ENCODE measurements at places on chromosomes 12 and 14.

- DNase-seq, result peak; percentile 43
Observed at GRCh38 chr12:96094201-96094600, 58.8 kb upstream of the LTA4H start.

DNA sequence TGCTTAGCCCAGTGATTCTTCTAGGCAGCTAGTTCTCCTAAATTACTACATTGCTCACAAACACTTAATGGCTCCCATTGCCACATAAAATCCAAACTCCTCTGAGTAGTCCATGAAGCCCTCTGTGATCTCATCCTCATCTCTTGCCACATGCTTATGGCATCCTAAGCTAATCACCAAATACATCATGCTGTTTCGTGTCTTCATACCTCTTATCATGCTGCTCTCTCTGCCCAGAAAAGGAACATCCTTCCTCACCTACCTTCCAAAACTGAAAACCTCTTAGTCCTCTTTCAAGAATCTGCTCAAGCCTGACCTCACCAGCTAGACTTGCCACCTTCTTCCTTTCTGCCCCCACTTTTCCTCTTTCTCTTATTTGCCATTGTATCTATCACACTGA, 108.5 kb downstream of the DUSP6 start:
- no peak for DNase-seq

DNA sequence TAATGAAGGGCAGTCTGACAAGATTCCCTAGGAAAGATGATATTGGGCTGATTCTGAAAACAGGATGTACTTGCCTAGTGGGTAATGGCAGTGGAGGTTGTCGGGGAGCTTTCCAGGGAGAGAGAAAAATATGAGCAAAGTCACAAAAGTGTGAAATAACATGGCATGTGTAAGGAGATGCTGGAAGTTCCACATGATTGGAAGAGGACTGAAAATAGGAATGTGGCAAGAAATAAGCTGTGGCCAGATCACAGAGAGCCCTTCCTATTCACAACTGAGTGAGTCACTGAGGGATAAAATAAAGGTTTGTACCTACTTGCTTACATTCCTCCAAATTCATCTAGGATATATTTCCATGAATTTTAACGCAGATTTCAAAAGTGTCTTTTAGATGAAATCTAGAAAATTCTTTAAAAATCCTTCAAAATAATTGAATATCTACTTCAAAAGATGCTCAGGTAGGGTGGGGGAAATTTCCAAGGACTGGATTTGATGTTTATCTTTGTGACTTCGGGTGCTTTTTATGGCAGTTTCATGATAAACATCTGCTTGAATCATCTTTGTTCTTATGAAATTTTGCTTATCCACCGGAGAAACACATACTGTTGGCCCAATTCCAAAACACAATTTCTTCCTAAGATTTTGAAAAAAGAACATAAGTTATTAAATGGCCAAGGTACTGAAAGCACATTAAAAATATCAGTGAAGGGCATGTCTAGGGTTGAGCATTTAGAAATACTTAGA, 36.3 kb upstream of the SLC2A13 start:
- no peak for DNase-seq

DNA sequence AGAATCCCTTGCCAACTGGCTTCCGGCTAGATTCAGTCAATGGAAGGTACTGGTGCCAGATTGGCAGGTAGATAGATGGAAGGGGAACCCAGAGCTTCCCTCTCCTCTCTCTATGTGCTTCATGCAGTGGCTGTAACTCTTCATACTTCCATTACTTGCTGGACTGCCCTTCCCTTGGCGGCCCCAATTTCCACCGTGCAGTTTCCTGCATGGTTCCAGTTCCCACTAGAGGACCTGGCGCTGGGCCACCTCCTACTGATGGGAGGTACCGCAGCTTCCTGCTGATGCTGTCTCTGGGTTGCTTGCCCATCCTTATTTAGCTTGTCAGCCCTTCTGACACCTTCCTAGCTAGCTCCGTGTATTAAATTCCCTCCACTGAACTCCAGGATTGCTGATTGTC, 226.4 kb downstream of the ANO2 start:
- DNase-seq, result no peak

DNA sequence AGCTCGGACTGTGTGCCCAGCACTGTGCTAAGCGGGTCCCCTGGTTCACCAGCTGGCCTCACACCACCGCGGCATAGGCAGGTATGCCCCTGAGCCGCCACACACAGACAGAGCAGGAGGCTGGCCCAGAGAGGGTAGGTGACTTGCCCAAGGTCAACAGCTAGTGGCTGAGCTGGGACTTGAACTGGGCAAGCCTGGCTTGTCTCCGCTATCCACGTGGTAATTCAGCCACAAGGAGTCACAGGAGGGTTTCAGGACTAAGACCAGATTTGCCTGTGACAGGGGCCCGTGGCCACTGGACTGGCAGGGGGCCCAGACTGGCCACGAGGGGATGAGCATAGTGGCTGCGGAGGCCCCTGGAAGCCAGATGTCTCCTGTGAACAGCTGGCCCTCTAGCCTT, 47.7 kb downstream of the NCOR2 start:
- no peak for DNase-seq

GRCh38 chr12:45637242-45637641, 92.3 kb upstream of the ARID2 start:
- DNase-seq, result no peak

DNA sequence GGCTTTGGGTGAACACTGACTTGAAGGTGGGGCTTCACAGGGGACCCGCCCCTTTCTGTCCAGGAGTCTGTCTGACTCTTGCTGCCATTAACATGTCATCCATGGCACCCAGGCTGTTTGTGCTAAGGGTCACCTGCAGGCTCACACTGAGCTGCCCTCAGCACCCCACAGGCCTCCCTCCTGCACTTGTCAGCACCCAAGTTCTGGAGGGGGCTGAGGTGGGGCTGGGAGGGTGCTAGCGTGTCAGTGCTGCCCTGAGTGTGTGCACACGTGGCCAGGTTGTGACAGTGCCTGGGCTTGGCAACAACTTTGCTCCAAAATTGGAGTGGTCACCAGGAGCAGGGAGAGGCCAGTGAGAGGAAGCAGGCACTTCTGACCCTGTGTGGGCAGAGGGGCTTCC, 963.2 kb downstream of the TRHDE start:
- DNase-seq, result no peak

DNA sequence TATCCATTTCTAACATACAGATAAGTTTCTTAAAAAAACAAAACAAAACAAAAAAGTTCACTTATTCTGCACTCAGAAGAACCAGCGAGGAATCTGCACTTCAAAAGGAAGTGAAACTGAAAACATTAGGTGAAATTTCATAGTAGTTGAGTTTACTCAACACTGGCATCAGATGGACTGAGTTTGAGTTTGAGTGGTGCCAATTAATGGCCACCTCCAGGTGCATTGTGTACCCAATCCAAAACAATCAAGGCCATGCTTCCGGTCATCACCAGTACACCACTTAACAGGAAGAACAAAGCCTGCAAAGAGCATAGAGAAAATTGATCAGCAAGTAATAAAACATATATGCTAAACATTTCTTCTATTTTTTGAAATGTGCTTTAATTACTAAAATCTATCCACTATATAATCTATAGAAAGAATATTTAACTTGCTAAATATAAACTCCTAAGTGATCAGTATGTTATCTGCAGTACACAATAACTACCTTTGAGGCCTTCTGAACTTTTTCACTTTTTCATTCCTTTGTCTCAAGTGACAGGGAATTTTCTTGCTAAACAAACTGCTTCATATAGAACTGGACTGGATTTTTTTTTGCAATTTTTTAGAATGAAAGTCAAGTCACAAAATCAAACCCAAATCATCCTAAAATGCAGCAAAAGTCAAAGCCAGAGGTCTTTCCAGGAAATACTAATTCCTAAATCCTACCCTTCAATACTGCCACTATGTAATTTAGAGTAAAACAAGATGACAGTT, 11.5 kb downstream of the SLC38A2 start:
- no peak for DNase-seq

DNA sequence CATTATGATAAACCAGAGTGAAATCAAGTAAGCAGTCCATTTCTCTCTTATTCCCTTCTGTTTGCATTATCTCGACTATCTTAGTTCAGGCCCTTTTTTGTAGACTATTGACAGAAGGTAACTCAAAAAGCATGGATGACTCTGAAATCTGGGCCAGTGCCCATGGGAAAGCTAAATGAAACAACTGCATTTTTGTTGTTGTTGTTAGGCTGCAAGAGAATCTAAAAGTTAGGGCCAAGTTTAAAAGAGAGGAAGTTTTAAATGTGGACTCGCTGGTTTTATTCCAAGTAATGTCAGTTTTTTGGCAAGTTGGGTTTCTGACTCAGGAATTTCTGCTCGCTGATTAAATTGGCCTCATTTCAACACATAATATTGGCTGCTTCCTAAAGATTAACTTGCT, 201.1 kb downstream of the PIK3C2G start:
- no peak for DNase-seq

DNA sequence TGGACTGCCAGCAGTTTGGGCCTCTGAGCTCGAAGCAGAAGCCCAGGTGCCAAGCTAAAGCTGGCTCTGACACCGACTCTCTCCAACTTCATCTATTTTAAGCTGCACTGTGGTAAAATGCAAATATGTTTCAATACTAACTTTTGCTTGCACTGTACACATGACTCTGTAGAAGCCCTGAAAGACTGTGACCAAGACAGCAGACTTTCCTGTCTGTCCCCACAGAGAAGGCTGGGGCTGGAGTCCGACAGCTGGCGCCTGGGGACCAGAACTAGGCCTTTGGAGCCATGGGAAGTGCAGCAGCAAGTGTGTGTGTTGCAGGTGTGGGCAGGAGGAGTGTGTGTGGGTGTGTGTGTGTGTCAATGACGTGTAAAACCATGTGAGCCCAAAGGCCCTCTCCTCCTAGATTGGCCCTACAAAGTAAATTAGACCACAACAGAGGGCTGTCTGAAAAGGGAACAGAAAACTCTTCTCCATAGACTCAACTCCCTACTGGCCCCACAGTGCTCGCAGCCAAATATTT, 16.4 kb upstream of the RAB35 start:
- no peak for DNase-seq

- DNase-seq, result no peak
Observed at GRCh38 chr12:95116773-95117172, 43.4 kb upstream of the NR2C1 start.

DNA sequence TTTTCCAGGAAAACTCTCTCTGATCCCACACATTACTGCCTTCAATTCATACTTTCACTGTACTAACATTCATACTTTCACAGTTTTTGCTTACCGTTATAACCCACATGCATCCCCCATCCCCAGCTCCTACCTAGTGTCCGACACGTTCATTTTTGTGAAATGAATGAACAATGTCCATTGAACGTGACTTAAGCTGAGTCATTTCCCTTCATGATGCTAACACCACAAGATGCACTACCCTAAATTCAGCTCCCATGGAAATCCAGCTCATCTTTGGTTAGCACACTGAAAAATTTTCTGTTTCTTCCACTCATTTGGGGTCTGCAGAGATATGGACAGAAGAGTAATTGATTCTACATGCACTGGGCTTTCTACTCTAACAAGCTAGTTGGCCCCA, 84.7 kb downstream of the GALNT4 start:
- no peak for DNase-seq

DNA sequence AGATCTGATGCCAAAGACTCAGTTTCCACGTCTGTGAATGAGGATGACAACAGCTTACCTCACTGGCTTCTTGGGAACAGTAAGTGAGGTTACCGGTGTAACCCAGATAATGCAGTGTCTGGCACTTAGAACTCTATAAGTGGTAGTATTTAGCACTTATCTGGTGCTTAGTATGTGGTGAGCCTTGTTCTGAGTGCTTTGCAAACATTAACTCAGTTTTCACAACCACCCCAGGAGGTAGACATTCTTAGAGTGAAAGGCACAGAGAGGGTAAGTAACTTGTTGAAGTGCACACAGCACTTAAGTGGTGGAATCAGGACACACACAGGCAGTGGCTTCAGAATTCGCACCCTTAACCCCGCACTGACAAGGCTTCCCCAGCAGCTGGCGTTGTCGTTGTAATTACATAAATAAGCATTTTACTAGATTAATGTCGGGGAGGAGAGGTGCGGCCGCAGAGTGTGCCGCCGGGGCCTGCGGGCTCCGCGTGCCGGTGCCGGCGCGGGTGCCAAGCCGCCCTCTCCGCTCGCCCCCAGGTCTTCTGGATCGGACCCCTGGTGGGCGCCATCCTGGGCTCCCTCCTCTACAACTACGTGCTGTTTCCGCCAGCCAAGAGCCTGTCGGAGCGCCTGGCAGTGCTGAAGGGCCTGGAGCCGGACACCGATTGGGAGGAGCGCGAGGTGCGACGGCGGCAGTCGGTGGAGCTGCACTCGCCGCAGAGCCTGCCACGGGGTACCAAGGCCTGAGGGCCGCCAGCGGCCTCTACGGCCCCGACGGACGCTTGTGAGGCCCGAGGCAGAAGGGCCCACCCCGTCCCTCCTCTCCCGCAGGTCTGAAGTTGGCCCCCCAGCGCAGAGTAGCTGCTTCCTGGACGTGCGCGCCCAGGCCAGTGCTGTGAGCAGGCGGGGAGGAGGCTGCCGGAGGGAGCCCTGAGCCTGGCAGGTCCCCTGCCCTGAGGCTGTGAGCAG, 4.6 kb downstream of the AQP2 start:
- DNase-seq, result no peak

DNA sequence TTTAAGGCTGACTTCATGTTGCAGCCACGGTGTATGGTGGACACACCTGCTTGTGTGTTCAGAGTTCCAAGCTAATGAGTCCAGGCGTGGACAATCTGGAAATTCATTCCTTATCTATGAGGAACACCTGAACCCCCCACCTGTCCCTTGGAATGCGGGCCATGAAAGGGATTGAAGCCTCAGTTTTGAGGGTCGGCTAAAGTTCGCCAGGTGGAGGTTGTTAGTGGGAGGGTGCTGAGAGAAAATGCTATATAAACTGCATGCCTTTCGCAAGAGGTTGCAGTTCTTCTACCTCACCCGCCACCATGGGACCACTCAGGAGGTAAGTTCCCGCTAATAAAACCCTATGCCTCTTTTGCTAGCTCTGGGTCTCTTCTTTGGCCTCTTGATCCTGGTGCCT, 348.0 kb downstream of the BCL11B start:
- no peak for DNase-seq

DNA sequence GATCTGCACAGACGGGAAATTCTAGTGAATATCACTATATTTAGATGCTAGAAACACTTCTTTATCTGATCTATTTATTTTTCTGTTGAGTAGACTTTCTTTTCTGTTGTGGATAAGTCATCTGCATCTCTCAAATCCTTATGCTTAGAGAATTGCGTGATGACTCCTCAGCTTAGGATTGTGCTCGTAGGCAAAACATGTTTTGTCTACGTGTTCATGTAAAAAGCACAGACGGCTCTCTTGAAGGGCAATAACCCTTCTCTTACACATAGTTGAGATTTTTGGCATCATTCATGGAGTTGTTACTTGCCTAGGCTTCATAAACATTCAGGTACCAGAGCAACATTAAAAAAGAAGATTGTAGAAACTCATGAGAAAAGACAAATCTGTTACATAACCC, 18.6 kb downstream of the PPFIBP1 start:
- DNase-seq, result no peak

DNA sequence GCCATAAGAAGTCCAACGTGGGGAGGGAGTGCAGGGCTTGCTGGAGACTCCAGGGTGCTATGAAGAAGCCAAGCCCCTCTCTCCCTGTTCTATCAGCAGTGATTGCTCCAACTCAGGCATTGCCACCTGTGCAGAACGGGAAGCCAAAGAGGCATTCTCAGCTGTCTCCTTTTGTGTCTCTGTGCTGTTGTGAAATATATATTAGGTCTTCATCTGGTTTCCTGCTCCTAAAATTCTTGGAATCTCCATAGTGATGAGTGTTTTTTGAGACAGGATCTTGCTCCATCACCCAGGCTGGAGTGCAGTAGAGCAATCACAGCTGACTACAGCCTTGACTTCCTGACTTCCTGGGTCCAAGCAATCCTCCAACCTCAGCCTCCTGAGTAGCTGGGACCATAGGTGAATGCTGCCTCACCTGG, 51.2 kb upstream of the AEBP2 start:
- DNase-seq, result no peak

- no peak for DNase-seq
Observed at GRCh38 chr14:59123975-59124374, 64.5 kb upstream of the DAAM1 start.
